ENCODE measurements at places on chromosomes 1 and 21.

- DNase-seq = no peak
Observed at GRCh38 chr1:27535386-27535785, 45.4 kb upstream of the WASF2 start.

- DNase-seq = no peak
Observed at GRCh38 chr1:244919320-244920282, 55.3 kb upstream of the HNRNPU start.

GRCh38 chr1:234586304-234586703 is 23.7 kb downstream of the IRF2BP2 start:
- DNase-seq = no peak

DNA sequence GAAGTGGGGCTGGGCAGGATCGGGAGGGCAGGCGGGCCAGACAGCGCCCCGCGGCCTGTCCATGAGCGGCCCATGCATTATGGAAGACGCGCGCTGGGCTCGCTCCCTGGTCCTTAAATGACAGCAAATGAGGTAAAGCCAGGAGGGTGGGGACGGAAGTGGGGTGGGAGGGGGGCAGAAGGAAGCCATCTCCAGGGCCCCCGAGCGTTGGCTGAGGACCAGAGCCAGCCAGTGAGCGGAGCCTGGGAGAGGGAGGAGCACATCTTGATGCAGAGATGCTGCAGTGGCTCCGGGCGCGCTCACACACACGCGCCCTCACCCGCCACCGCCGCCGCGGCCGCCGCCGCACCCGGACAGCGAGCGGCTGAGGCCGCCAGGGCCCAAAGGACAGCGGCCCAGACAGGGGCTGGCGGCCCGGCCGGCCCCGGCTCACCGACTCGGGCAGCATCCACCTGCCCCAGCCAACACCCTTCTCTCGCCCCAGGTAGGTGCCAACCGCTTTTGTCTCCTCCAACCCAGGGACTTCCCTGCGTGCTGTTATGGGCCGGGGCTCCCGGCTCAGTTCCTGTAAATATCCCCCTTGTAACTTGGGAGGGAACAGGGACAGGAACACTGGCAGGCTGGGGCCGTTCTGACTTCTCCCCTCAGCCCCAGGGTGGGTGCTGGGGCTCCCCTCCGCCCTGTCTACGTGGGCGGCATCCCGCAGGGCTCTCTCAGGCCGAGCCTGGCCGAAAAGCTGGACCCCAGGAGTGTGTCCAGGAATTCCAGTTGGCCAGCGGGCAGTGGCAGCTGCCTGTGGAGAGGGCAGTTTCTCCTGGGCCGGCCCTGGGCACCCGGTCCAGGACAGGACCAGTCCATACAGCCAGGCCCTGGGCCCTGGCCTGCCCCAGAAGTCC is at the start of gene CNTN2:
CNTN2 (plus strand) TSS at position 302 of the 896 bp plus-strand sequence. CDS start 9,974 bp downstream, outside the sequence.
- DNase-seq = peak; percentile 94

DNA sequence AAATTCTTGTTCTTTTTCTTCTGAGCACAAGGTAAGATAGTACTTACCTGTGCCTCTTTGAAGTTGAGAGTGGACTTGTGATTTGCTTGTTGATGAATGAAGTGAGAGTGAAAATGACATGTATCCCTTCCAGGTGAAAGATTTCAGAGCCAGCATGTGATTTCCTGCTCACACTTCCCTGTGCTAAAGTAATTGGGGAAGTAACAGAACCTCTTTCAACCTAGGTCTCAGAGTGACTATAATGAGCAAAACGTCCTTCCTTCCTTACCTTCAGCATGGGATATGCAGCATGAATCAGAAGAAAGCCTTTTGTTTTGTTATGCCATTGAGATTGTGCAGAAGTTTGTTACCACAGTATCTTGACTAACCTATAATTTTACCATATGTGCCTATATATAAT is 24.6 kb downstream of the RAVER2 start:
- no peak for DNase-seq

DNA sequence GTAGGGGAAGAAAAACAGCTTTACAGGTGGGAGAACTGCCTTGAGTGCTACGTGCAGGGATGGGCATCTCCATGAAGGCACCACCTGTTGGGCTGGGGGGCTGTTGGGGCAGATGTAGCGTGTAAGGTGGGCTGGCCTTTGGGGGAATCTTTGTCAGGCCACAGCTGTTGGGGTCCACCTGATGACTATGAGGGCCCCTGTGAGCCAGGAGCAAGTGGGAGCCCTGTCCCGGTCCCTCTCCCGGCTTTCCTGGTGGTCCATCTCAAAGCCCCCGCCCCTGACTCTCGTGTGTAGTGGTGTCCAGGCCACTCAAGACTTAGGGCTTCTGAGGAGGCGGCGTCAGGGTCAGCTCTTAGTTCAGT is 13.5 kb downstream of the SLC37A1 start:
- DNase-seq = no peak

DNA sequence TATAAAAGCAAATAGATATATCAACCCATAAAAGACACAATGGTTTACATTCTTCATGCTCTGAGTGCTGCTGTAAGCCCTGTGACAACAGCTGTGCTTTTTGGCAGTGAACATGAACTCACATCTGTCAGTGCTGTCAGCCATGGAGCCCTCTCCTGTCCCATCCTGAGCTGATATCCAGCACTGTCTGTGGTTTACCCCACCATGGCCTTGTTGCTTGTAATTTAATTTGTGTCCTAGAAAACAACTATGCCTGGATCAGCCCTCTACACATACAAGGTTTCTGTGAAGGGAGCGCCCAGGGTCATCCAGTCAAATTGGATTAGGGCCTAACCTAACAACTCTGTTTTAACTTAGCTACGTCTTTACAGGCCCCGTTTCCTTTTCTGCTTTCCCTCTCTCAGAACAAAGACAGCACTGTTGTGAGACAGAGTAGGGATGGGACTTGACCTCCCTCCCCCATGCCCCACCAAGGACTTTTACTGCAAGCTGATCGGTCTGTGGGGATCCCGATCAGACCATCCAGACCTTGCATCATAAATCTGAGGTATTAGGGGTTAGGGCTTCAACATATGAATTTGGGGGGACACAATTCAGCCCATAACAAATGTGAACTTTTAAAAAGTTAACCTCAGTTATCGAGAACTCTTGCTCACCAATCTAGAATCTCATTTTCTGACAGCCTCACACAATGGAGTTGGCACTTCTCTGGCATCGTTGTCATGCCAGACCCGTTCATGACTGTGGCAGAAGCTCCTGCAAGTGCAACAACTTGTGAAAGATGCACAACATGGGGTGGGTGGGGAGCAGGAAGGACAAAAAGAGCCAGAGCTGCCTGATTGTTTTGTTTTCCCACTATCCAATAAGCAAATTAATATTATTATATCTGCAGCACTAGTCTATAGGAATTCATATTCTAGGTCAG is 16.4 kb upstream of the SLC44A3 start:
- peak; percentile 93 for DNase-seq

GRCh38 chr1:233721004-233721595 is 107.2 kb downstream of the KCNK1 start:
- DNase-seq = no peak

DNA sequence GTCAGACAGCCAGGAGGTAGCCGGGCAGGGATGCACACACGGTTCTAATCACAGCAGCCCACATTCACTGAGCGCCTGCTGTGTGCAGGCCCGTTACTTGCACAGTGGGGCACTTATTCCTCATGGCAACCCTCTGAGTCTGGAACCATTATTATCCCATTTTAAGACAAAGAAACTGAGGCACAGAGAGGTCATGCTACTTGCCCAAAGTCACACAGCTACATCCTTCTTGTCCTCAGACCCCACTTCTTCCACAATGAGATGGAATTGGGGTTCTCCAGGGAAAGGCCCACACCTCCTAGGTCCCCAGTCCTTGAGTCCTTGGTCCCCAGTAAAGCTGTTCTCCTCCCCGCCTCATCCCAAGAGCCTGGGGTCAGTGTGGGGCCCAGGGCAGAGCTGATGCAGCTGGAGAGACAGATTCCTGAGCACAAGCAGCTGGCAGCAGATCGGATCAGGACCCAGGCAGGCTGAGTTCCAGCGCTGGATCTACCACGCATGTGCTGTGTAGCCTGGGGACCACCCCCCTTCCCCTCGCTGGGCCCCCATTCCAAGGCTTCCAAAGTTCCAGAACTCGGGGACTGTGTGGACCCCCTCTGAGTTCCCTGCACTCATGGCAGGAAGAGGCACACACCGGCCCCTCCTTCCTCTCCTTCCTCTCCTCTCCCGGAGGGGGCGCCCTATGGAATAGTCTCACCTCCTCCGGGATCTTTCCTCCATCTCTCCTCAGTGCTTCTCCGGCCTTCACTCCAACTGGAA is 393.4 kb downstream of the MATN1 start:
- no peak for DNase-seq

GRCh38 chr1:172674831-172675613 is 16.1 kb downstream of the FASLG start:
- DNase-seq = no peak

DNA sequence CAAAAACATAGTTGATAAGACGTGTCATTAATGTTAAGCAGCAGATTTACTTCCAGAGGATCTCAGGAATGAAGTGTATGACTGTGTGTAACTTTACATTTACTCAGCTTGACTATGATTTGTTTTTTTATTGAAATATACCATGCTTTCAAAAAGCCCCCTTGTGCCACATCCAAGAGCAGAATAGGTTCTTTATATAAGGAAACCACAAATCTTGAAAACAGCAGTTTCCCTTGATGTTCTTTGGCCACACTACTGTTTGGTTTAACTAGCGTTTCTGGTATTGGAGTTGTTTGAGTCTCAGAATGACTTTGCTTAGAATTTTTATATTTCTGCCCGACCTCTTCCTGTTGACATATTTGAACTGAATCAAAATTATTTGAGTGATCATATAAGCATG is 25.0 kb downstream of the LRRC8C start:
- DNase-seq = no peak

DNA sequence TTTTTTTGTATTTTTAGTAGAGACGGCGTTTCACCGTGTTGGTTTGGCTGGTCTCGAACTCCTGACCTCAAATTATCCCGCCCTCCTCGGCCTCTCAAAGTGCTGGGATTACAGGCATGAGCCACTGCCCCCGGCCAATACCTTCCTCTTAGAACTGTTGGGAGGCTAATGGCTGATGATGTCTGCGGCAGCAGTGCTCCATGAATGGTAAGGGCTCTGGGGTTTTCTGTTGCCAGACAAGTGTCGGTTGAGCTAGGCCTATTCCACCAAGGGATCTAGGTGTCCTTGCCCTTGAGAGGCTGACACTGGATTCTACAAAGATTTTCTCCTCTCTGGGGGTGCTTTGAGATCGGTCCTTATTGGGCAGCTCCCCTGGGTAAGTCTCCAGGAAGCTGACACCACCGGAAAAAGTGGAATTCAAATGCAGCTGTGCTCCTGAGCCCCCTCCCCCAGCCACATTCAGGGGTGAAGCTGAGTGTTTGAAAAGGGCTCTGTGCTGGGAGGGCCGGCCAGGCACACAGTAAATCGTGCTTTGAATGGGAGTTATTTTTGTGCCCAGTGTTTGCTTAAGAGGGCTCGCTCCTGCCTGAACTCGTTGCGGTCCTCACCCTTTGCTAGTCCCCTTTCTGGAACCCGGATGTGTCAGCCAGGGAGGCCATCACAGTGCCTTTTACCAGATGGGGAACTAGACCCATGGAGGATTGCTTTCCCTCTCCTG is 5.2 kb downstream of the SOX13 start:
- peak; percentile 52 for DNase-seq

- DNase-seq = no peak
Observed at GRCh38 chr1:115506518-115506917, 135.3 kb upstream of the VANGL1 start.

DNA sequence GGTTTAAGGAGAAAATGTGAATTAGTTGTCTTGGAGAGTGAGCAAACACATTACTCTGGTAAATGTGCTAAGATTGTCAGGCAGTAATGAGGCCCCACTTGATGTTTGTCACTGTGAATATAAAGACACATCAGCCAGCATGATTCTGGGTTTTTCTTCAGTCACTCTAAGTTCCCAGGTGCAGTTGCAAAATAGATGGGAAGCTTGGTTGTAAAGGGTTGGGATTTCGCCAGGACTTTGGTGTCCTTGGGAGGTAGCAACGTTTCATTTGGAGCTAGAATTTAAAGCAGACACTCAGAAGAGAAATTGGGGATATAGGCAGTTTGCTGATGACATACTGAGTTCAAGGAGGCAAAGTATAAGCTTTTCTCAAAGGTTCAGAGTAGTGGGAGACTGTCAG is 154.3 kb downstream of the MAST2 start:
- DNase-seq = no peak

- DNase-seq = no peak
Observed at GRCh38 chr1:22370190-22370498, 81.5 kb upstream of the ZBTB40 start.

- no peak for DNase-seq
Observed at GRCh38 chr1:223217781-223218180, 74.7 kb upstream of the TLR5 start.

GRCh38 chr1:233982827-233983518 is 78.5 kb downstream of the SLC35F3 start:
- no peak for DNase-seq

DNA sequence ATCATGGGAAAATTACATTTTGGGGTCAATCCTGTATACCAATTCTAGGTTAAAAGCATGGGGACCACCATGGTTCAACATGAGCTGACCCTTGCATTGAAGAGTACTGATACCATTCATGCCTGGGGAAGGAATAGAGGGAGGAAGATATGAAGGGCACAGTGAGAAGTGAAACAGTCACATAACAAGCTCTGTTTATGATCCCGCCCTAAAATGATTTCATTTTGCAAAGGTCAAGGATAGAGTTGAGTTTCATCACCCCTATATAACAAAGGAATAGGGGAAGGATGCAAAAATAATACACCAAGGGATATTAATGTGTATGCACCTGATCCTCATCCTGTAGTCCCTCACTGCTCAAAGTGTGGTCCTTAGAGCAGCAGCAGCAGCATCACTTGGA is 2.5 kb upstream of the HLCS start:
- no peak for DNase-seq

- peak; percentile 65 for DNase-seq
Observed at GRCh38 chr1:204084247-204084772, 11.4 kb downstream of the SOX13 start.

DNA sequence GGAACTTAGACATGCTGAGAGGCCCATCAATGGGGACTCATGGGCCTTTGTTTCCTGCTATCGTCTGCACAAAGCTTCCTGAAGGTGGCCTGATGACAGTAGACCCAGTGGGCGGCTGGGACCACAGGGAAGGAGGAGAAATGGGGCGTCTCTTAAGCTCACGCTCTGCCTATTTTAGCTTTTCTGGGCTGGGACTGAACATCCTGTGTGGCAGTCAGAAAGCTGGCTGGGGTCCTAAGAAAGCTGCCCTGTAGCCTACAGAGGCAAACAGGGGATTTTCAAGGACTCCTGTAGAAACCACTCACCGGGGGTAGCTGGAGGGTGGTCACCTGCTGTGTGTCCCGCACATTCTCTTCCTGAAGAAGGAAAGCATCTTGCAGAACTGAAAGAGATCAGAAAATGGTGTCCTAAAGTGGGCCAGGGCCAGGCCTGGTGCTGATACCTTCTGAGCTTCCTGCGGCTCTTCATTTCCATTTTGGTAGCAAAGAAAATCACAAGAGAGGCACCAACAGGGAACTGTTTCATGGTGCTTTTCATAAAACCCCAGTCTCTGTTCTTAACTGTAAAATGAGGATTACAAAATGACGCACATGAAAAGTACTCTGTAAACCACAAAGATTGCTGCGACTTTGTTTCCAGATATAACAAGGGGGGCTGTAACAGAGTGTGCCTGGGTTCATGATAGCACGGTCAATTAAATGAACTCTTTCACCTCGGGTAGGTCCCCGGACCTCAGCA is 8.6 kb downstream of the ZNF496 start:
- no peak for DNase-seq

GRCh38 chr1:235834620-235835019 is 32.1 kb downstream of the LYST start:
- DNase-seq = no peak

GRCh38 chr1:69438056-69438795 is 129.5 kb upstream of the LRRC7 start:
- DNase-seq = no peak

GRCh38 chr1:26180010-26180506 is 2.8 kb downstream of the CNKSR1 start:
- no peak for DNase-seq

- DNase-seq = peak; percentile 48
Observed at GRCh38 chr1:8816831-8817411, 519 bp downstream of the RERE start.

Data from globus pallidus (tissue), 1 donor.